SHP77 treated with DMSO at 0.1 percent for 48 hours (cell line): ENCODE measurements at places on chromosomes 1 and 21.

DNA sequence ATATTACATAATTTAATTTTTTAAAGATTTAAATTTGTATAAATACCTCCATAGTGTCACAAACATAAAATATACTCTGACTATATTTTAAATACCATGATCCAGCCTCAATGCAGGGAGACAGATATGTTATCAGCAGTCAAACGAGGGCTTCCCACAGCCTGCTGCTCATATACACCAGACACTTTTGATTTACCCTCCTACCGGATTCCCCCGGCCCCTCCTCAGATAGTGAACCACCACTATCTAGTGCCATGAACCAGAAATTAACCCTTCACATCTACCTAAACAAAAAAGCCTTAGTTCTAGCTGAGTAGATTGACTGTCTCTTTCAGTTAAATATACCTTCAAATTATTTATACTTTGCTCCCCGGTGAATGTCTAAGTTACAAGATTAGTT is 52.4 kb upstream of the C1orf53 start:
- DNase-seq = no peak

GRCh38 chr1:118254001-118254400 is 69.0 kb upstream of the SPAG17 start:
- no peak for DNase-seq

DNA sequence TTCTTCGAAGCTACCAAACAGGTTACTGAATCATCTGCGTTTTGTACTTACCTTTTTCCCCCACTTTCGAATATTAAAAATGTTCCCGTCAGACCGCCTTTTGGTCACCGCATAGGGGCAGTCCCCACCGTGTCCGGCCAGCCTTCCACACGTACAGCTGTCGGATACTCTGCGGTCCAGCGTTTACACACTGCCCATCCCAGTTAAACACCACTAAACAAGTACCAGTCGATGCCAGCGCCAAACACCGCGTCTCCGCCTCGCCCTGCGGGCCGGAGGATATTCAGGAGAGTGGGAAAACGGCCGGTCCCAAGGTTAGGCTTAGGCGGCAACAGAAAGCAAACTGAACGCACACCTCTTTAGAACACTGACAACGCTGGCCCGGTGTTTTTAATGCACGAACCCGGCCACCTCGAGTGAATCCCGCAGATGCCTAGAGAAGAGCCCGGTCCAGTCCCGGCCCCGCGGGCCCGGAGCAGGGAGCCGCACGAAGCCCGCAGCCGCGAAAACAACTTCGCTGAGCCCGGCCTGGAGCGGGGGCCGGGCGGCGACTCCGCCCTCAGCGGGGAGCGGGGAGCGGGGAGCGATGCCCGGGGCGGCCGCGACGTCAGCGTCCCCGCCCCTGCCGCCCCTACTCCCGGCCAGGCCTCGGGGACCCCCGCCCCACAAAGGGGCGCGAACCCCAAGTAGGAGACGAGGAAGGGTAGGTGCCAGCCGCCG is 730 bp upstream of the PHF13 start:
- no peak for DNase-seq

- DNase-seq = no peak
These were observed 323.3 kb downstream of the AJAP1 start for GRCh38 chr1:4977701-4978100.

DNA sequence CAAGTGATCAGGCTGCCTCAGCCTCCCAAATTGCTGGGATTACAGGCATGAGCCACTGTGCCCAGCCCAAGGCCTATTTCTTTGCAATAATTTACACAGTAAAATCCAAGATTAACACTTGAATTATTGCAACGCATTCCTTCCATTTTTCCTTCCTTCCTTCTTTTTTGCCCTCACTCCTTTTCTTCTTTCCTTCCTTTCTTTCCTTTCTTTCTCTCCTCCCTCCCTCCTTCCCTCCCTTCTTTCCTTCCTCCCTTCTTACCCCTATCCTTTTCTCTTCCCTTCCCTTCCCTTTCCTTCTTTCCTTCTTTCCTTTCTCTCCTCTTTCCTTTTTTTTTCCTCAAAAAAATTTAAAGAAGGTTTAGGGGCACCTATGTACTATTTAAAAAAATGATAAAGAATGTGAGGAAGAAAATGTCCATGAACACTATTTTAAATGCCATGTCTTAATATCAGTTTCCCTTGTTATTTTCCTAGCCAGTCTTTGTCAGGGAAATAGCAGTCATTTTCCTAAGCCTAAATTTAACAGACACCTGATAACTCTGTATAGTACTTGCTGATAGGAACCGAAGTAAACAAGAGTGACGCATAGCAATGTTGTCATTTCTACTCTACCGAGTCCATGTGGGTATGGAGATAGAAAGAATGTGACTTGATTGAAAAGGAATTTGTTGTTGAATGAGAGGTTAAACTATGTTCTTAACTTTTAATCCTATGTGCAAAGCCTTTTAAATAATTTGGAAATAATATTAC is 79.8 kb upstream of the HMCN1 start:
- DNase-seq = no peak

DNA sequence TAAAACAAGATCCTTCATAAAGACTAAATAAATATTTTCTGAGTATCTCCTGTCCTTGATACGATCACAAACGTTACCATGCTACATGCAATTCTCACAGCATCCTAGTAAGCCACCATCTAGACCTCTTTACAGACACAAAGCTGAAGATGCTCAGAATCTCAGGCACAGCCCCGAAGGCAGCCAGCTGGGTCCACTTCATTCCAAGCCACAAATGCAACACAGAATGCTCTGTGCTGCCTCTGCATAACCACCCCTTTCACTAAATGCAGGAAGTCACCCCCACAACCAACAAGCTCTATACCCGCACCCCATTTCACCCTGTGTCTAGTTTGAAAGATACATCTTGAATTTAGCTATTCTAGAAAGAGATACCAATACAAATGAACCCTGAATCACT is 12.9 kb downstream of the RCAN1 start:
- DNase-seq = no peak
